ENCODE measurements at places on chromosomes 16 and 17.

DNA sequence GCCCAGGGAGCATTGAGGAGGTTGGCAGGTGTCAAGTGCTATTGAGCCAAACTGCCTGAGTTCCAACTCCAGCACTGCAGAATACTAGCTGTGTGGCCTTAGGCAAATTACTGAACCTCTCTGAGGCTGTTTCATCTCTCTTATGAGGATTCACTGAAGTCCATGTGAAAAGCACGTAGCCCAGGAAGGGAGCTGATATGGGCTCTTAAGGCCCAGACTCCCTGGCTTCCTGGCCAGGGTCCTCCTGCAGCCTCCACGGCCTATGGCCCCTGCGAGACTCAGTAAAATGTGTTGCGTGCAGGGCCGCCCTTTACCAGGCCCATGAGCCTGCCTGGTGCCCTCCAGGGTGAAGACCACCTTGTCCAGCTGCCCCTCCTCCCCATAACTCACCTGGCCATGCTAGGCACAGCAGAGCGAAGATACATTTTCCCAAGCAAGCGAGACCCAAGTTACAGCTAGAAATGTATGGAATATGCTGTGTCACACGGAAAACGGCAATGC, 133.7 kb upstream of the TNRC6C start:
- no peak for DNase-seq

- no peak for DNase-seq
Measured at GRCh38 chr16:90057738-90058173, 19.4 kb downstream of the PRDM7 start.

GRCh38 chr16:55976815-55977214, 101.6 kb upstream of the CES5A start:
- no peak for DNase-seq

DNA sequence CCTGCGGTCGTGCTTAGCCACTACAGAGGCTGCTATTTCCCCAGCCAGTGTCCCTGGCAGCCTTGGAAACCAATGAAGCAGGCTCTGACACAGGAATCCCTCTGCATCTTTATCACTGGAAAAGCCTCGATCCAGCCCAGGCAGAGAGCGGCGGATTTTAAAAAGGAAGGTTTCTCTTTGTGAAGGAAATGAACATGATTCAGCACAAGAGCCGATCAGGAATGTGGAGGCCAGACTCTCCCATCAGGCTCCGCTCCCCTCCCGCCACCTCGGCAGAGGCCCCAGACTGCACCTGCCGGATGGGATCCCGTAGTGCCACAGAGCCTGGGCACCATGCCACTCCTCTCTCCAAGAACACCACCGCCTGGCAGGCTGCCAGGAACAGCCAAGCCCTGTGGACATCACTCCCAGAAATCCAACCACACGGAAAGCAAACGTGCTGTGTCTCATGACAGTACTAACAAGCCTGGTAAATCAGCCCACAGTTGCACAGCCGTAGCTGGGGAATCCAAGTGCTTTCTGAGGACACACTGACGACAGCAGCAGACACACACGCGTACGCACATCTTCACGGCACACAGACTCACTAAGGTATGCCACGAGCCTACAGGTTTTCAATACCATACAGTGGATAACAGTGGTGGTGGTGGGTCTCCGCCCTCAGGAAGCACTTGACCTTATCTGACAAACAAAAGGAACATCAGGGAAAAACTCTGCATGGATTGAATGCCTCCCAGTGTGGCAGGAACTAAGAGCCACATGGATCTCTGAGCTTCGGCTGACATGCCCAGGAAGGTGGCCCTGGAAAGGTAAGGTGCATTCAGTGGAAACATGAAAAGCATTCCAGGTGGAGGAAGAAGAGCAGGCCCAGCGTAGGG, 5.4 kb downstream of the LRRC75A start:
- DNase-seq = no peak

DNA sequence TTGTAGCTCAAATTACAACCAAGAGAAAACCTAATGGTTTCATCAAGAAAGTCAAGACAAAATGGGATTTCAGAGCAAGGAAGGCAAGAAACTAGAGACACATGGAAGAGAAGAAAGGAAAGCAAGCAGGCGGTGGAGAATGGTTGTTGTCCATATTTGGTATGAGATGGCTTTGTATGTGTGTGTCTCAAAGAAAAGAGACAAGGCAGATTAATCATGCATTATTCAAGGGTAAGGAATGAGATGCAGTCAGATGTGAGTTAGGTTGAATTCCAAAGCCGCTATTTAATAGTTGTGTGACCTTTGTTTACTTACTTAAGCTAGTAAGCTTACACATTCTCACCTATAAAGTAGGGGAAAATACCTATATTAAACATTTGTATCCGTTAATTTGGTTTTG, 1029.6 kb downstream of the CDH11 start:
- no peak for DNase-seq

GRCh38 chr17:57431415-57431814, 175.1 kb downstream of the MSI2 start:
- no peak for DNase-seq

- DNase-seq = no peak
Measured at GRCh38 chr17:15490634-15491261, 23.3 kb upstream of the CDRT4 start.

- no peak for DNase-seq
Measured at GRCh38 chr16:74450236-74450635, 29.0 kb upstream of the CLEC18B start.

GRCh38 chr17:732067-732901, at the start of gene TLCD3A:
Gene TLCD3A, plus strand, starts transcription at chr17:732596. Its CDS starts 52 bp downstream, at chr17:732648.
- peak; percentile 78 for DNase-seq

DNA sequence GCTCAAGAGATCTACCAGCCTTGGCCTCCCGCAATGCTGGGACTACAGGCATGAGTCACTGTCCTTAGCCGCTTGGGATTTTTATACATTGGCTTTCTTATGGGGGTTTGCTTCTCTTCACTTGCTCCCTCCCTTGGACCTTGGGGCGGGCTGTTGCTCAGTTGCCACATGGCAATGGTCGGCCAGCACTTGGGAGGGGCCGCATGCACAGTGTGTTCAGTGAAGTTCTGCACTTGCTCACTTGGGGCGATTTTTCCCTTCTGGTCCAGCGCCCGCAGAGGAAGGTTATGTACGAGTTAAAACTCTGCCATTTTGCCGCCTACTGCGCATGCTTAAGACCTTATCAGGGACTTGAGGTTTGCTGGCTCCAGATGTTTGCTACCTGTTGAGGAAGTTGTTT, 1367.6 kb upstream of the CDH8 start:
- DNase-seq = peak; percentile 37
